ENCODE measurements at places on chromosomes 16 and 17.

DNA sequence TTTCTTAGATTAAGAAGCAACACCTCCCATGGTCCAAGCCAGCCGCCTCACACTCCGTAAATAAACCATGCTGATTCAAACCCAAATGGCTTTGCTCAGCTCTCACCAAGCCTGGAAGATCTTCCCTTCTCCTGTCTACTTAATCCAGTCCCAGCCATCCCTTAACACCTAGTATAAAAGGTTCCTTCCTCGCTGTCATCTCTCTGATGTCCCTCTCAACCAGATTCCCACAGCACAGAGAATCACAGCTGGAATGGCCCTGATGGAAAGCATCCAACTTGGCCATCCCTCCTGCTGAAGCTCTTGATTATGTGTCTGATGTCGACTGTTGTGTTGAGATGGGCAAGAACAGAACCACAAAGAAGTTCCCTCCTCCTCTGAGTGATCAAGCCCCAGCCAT lies 50.6 kb upstream of the ADCY9 start:
- no peak for DNase-seq

DNA sequence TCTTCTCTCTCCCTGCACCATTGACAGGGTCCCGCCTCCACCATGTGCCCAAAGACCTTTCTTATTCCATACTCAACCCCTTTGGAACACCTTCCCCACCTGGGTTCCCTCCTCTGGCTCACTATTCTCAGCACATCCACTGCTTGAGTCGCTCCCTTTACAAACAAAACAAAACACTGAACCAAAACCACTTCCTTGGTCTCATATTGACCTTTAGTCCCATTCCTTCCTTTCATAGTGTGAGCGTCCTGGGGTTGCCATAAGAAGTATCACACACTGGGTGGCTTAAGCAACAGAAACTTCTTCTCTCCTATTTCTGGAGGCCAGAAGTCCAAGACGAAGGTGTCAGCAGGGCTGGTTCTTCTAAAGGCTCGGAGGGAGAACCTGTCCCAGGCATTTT lies 6.1 kb upstream of the TNRC6C start:
- no peak for DNase-seq

GRCh38 chr16:22120440-22120839 lies 28.1 kb downstream of the VWA3A start:
- no peak for DNase-seq

- DNase-seq: no peak
Measured at GRCh38 chr16:48834576-48834975, 224.6 kb upstream of the N4BP1 start.

GRCh38 chr17:39671651-39672521 lies 3.6 kb downstream of the PNMT start:
- peak; percentile 72 for DNase-seq

GRCh38 chr17:60165971-60166370 lies 16.2 kb downstream of the CA4 start:
- no peak for DNase-seq

Measured in HTR-8/SVneo (cell line).